ENCODE measurements at places on chromosomes 5 and 9. TPM values are rescaled to one million over a fixed set of nuclear protein-coding genes. Genes with fewer than 3 reads are reported as not detected.

GRCh38 chr9:105608721-105609598 lies 51.0 kb downstream of the FKTN start:
- H3K36me3 ChIP-seq = peaks cover 29% of the 10 kb centered on the region
- H3K27me3 ChIP-seq = no peaks in the 10 kb centered on the region
- no peak for DNase-seq
- H3K4me1 ChIP-seq = no peaks in the 10 kb centered on the region
- H3K27ac ChIP-seq = no peak overlapping the region

GRCh38 chr5:154215571-154216325 lies 25.2 kb downstream of the GALNT10 start:
- no peaks in the 10 kb centered on the region for H3K27me3 ChIP-seq
- DNase-seq = no peak
- no peak overlapping the region for H3K4me3 ChIP-seq
- peaks cover 43% of the 10 kb centered on the region for H3K4me1 ChIP-seq

DNA sequence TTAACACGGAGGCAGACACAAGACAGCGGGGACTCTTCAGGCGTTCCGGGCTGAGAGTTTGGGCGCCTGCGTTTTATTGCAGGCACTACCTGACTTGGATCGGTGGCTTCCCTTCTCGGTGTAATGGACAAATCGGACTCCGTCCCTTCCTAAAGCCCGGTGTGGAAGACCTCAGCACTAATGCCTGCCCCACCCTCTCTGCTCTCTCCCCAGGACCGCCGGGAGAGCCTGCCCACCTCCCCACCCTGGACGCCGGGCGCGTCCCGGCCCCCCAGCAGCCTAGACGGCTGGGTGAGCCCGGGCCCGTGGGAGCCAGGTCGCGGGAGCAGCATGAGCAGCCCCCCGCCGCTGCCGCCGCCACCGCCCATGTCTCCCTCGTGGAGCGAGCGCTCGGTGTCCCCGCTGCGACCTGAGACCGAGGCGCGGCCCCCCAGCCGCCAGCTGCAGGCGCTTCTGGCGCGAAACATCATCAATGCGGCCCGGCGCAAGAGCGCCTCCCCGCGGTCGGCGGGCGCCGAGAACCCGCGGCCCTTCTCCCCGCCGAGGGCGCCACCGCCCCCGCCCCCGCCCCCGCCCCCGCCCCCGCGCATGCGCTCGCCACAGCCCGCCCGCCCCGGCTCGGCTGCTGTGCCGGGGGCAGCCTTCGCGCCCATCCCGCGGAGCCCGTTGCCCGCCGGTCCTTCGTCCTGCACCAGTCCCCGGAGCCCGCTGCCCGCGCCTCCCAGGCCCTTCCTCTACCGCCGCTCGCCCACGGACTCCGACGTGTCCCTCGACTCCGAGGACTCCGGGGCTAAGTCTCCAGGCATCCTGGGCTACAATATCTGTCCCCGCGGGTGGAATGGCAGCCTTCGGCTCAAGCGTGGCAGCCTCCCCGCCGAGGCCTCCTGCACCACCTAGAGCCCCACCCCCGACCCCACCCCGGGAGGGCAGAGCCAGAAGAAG lies 4.6 kb upstream of the MYOZ3 start:
- H3K27ac ChIP-seq = no peak overlapping the region
- H3K36me3 ChIP-seq = no peaks in the 10 kb centered on the region
- peak overlapping the region; percentile 81 for H3K4me3 ChIP-seq
- peak; percentile 84 for DNase-seq
- no peaks in the 10 kb centered on the region for H3K27me3 ChIP-seq

- no peak overlapping the region for H3K4me3 ChIP-seq
- H3K27me3 ChIP-seq = no peaks in the 10 kb centered on the region
- no peak for DNase-seq
Observed at GRCh38 chr5:89120719-89121118, 237.7 kb upstream of the MEF2C start.

DNA sequence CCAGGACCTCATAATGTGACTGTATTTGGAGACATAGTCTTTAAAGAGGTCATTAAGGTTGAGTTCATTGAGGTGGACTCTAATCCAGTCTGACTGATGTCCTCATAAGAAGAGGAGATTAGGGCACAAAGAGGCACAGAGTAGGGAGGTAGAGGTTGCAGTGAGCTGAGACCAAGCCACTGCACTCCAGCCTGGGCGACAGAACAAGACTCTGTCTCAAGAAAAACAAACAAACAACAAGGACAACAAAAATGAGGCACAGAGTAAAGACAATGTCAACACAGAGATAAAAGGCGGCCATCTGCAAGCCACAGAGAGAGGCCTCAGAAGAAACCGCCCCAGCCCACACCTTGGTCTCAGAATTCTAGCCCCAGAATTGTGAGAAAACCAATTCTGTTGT lies 17.0 kb upstream of the TDRD7 start:
- H3K4me1 ChIP-seq = peaks cover 7% of the 10 kb centered on the region
- no peak overlapping the region for H3K4me3 ChIP-seq
- no peaks in the 10 kb centered on the region for H3K36me3 ChIP-seq
- no peak overlapping the region for H3K27ac ChIP-seq
- H3K27me3 ChIP-seq = peaks cover 7% of the 10 kb centered on the region

- H3K36me3 ChIP-seq = peaks cover 7% of the 10 kb centered on the region
- peaks cover 16% of the 10 kb centered on the region for H3K4me1 ChIP-seq
Observed at GRCh38 chr9:122832194-122832593, 3.8 kb upstream of the PDCL start.

GRCh38 chr5:135561266-135561665 lies 17.5 kb downstream of the CXCL14 start:
- DNase-seq = no peak
- H3K36me3 ChIP-seq = no peaks in the 10 kb centered on the region
- peaks cover 30% of the 10 kb centered on the region for H3K27me3 ChIP-seq
- no peaks in the 10 kb centered on the region for H3K4me1 ChIP-seq
- H3K27ac ChIP-seq = no peak overlapping the region

GRCh38 chr5:139619861-139620260 lies 28.3 kb upstream of the CXXC5 start:
- H3K4me3 ChIP-seq = no peak overlapping the region
- H3K36me3 ChIP-seq = peaks cover 72% of the 10 kb centered on the region
- no peaks in the 10 kb centered on the region for H3K4me1 ChIP-seq
- no peak overlapping the region for H3K27ac ChIP-seq
- DNase-seq = no peak
- no peaks in the 10 kb centered on the region for H3K27me3 ChIP-seq

DNA sequence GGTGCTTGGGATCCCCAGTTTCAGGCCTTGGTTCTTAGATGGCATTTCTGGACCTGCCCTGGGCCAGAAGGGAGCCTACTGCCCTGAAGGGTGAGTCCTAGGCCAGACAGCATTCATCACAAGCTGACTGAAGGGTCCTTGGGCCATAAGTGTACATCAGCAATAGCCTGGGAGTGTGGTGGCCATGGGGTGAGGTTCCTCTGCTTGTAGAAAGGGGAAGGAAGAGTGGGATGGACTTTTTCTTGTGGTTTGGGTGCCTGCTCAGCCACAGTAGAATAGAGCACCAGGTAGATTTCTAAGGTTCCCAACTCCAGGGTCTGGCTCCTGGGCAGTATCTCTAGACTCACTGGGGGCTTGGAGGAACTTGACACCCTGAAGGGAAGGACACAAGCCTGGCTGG lies 95.2 kb upstream of the PHF24 start:
- H3K4me3 ChIP-seq = no peak overlapping the region
- no peaks in the 10 kb centered on the region for H3K4me1 ChIP-seq
- no peaks in the 10 kb centered on the region for H3K36me3 ChIP-seq

DNA sequence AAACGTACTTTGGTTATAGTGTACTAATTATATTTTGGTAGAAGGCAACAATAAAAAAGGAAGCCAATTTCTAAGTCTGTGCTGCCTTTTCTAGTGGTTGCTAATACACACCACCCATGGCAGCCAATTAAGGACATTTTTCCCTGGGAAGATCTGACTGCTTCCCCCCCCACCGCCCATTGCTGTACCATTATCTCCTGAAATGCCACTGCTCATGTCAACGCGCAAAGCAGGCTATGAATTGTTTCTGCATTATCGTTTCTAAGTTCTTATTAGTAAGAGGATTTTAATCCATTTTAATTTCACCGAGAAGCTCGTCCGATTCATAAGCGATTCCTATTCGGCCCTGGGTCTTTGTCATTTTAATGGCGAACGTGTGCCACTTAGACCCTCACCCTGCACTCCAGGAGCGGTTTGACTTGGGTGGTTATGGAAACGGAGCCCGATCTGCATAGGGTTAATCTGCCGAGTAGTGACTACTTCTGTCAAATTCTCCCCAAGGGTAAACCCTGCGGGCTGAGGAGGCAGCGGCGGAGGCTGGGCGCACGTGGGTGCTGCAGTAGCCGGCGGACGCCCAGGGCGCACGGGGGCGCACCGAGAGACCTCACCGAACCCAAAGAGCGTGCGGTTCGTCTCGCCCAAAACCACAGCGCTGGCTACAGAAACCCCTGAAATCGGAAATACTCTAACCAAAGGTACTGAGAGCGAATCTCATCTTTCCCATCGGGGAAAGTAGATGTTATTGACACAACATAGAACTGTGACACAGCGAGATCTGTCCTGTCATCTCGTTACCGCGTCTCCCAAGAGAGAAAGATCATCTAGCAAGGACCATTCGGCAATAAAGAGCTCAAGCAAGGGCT lies 55.8 kb upstream of the SHC3 start:
- DNase-seq = no peak
- peaks cover 10% of the 10 kb centered on the region for H3K4me1 ChIP-seq
- H3K27ac ChIP-seq = no peak overlapping the region
- H3K4me3 ChIP-seq = no peak overlapping the region

DNA sequence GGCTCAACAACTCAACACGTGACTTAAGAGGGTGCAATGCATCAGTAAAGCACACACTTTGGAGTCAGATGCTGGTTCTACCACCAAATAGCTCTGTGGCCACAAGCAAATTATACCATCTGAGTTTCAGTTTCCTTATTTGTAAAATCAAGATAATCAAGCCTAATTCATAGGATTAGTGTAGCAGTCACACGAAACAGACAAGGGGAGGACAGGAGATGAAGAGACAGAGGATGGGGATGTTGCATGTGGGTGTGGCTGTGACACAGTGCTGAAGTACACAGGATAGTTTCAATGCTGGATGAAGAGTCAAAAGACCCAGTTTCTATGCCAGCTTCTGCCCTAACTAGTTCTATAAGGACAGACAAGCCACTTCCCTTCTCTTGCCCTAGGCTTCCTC lies 60.2 kb downstream of the SPOCK1 start:
- H3K36me3 ChIP-seq = no peaks in the 10 kb centered on the region
- no peak for DNase-seq
- no peaks in the 10 kb centered on the region for H3K27me3 ChIP-seq
- no peak overlapping the region for H3K4me3 ChIP-seq

DNA sequence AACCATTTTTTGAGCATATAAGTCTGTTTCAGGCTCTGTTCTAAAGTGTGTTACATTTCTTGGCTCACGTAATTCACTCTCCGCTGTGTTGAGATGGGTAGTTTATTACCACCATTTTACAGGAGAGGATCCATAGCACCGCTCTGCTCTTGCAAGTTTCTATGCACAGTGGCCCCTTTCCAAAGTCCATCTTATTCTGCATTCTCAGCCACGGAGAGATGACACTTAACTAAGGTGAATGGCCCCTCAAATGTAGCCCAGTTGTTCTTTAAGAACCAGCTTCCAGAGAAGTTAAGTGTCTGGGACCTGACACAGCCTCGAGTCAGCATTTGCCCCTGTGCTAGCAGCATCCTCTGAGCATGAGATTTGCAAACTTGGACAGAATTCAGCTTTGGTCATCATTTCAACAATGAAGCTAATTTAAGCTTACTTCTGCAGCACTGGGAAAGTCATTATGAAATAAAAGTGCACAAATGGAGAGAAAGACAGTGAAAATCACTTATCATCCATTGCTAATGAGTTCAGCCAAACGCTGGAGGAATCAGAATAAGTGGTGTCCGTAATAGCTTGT lies 61.9 kb downstream of the FAM78A start:
- no peaks in the 10 kb centered on the region for H3K4me1 ChIP-seq
- peaks cover 74% of the 10 kb centered on the region for H3K36me3 ChIP-seq
- no peak for DNase-seq

GRCh38 chr5:133049726-133050048 lies 2.1 kb upstream of the HSPA4 start:
- H3K36me3 ChIP-seq = peaks cover 19% of the 10 kb centered on the region
- DNase-seq = no peak

GRCh38 chr9:115540091-115540490 lies 422.1 kb upstream of the TNC start:
- H3K27ac ChIP-seq = no peak overlapping the region
- no peak for DNase-seq
- no peaks in the 10 kb centered on the region for H3K4me1 ChIP-seq
- no peak overlapping the region for H3K4me3 ChIP-seq
- H3K27me3 ChIP-seq = peaks cover 3% of the 10 kb centered on the region

GRCh38 chr5:58358501-58359178 lies 101.2 kb downstream of the PLK2 start:
- no peak overlapping the region for H3K4me3 ChIP-seq
- no peaks in the 10 kb centered on the region for H3K4me1 ChIP-seq
- H3K27me3 ChIP-seq = no peaks in the 10 kb centered on the region
- no peak for DNase-seq
- no peaks in the 10 kb centered on the region for H3K36me3 ChIP-seq

GRCh38 chr9:75197561-75197960 lies 109.2 kb downstream of the OSTF1 start:
- H3K4me3 ChIP-seq = no peak overlapping the region
- no peak overlapping the region for H3K27ac ChIP-seq
- no peaks in the 10 kb centered on the region for H3K36me3 ChIP-seq
- no peaks in the 10 kb centered on the region for H3K4me1 ChIP-seq
- DNase-seq = no peak

DNA sequence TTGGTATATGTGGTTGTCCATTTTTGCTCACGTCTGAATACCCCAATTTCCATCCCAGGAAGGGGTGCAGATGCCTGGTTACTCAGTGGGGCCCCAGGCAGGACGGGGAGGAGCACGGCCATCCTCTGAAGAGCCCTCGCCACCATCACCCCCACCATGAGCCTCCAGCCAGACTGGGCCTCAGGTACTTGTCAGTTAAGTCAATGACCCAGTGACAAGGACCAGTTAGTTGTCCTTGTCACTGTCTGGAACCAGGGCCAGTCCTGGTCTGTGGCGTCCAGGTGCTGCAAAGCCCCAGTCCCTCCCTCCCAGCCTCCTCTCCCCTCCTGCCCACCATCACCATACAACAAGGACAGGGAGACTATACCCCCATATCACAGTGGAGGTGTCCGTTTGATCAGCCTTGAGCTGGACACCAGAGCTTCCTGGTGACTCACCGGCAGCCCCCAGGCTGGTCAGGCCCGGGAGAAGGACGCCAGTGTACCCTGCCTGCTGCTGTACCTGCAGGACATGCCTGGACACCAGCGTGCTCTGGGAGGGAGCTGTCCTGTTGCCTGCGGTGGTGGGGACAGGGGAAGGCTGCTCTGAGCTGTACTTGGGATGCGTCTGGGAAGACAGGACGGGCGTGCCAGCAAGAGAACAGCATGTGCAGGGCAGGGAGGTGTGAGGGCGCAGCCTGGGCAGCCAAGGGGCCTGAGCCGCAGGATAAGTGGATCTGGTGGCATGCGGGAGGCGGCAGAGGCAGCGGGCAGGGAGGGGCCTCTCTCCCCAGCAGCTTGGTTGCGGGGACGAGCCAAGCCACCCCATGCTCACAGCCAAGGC lies 32.6 kb upstream of the TTLL11 start:
- no peak for DNase-seq
- no peaks in the 10 kb centered on the region for H3K36me3 ChIP-seq
- H3K4me1 ChIP-seq = peaks cover 13% of the 10 kb centered on the region

- DNase-seq = no peak
- H3K27me3 ChIP-seq = no peaks in the 10 kb centered on the region
- no peak overlapping the region for H3K4me3 ChIP-seq
- no peaks in the 10 kb centered on the region for H3K4me1 ChIP-seq
- no peak overlapping the region for H3K27ac ChIP-seq
Observed at GRCh38 chr9:4515958-4516375, 25.7 kb downstream of the SLC1A1 start.

Gene SLC45A2
- not detected for total RNA-seq

Gene ITK
- total RNA-seq = 0.86 TPM

Gene KIAA1958
- total RNA-seq = 7.4 TPM

Gene TLR4
- 2.2 TPM for total RNA-seq

Gene ANGPTL2
- not detected for total RNA-seq

Gene DENND4C
- total RNA-seq = 27.1 TPM
